Astrocyte of the hippocampus (primary cell): ENCODE measurements at places on chromosomes 12 and 14.

DNA sequence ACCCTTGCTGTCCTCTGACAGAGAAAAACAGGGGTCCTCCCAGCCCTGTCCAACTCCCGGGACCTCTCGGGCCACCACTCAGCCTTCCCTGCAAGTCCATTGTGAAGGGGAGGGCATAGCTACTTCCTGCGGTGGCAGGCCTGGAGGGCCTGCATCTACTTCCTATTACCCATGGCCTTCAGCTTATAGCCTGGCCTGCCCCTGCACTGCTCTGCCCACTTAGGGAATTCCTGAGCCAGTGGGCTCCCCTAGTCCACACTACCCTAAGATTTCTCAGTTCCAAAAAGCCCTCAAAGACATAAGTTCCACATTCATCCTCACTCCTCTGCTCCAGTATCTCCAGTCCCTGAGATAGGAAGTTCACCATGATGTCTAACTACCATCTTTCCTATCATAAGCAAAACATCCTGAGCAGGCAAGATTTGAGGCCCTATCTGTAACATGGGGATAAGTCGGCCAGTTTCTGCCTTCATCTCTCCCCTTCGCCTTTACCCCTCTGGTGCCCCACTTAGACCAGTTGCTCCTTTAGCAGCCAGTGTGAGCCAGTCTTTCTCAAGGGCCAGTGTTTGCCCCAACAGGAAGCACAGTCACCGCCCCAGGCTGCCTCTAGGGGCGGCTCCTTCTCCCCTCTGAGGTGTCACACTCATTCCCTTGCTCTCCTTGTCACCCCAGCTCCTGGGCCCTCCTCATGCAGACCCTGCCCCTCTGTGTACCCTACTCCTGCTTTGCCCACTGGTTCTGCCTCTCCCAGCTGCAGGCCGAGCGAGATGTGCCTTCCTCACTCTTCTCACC lies 10.9 kb downstream of the HDAC7 start:
- DNase-seq = no peak

GRCh38 chr14:73264080-73264884 lies 27.0 kb downstream of the PAPLN start:
- no peak for DNase-seq

DNA sequence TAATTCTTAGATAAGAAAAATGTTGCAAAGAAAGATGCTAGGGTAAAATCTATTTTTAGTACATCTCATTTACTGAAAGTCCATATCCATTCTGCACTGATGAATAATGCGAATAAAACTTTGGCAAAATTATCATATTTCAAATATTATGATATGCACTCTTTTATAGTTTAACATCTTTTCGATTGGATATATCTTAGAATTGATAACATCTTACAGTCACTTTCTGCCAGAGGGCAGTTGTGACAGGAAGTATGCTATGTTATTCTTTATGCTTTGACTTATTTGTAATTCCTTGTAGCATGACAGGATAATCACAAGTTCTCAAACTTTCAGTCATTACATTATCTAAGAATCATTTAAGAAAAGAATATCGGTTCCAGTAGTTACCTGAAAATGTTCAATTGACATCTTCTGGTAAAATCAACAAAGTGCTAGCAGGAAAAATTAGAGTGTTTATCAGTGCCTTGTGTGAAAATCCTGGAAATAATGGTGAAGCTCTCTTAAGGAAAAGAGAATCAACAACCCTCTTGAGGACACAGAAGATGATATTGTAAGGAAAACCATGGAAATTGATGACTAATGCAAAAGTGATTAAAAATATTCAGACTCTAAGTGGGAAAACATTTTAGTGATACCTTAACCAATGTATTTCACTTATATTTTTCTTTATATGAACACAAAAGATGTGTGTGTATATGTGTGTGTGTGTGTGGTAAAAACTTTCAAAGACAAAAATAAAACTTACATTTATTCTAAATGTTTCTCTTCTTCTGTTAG lies 95.5 kb downstream of the SLC6A15 start:
- DNase-seq = no peak

DNA sequence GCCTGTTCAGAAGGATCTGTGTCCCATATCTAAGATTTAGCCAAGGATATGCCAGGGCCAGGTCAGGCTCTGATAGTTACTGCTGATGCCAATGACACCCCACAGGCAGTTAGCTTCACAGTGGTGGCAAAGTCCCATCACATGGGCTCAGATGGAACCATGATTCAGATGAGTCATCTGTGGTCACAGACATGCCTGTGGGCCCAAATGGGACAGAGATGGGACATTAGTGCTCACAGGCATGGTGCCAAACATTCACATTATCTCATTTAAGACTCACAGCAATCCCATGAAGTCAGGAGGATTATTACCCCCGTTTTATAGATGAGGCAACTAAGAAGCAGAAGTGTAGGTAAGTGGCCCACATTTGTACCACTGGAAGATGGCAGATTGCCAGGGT lies 207.8 kb downstream of the DPF3 start:
- no peak for DNase-seq

- DNase-seq = peak; percentile 28
Measured at GRCh38 chr14:59511916-59512575, 27.7 kb downstream of the JKAMP start.

GRCh38 chr12:49905718-49906314 lies 2.1 kb upstream of the FAIM2 start:
- no peak for DNase-seq

DNA sequence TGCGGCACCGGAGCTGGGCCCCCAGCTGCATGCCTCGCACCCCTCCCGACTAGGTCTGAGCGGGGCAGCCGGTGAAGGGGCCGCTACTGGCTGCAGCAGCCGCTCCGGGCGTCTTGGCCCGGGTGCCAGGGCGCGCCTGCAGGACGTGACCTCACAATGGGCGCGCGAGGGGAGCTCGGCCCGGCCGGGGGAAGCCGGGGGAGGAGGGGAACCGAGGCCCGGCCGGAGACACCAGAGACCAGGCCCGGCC lies 353 bp downstream of the BAG5 start:
- DNase-seq = no peak
